Adipocyte (in vitro differentiated cells): ENCODE measurements at places on chromosomes 4 and X.

DNA sequence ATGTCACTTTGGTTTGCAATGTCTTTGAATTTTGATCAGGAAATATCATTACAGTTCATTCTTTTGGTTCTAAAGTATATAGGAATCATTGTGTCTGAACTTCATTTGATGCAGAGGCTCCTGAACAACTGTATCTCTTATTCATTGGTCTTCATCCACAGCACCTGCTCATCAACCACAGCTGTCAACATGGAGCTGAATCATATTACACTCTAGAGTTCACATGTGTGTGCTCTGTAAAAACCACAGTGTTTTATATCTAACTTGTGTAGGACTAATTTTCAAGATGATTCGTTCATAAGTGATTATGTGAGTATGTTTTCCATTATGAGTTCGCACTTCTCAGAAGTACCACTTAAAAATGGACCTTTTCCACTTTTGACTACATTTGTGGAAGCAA lies 643.3 kb upstream of the FAM241A start:
- no peak for DNase-seq

GRCh38 chrX:118655561-118656246 lies 71.7 kb upstream of the IL13RA1 start:
- DNase-seq = peak; percentile 58

DNA sequence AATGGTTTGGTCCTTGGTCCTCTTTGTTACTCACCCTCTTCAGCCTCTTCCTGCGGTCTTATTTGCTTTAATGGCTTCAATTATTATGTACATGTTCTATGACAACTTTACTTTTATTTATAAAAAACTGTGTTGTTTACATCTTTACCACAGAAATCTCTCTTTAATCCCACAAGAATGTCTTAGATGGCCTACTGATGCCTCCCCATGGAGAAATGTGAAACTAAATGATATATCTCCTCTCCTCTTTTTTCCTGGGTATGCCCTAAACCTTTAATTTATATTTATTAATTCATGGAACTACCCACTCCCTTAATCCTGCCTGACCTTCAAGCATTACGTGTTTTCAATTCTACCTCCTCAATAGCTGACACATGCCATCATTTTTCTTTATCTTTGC lies 573.2 kb downstream of the CENPC start:
- DNase-seq = peak; percentile 36

DNA sequence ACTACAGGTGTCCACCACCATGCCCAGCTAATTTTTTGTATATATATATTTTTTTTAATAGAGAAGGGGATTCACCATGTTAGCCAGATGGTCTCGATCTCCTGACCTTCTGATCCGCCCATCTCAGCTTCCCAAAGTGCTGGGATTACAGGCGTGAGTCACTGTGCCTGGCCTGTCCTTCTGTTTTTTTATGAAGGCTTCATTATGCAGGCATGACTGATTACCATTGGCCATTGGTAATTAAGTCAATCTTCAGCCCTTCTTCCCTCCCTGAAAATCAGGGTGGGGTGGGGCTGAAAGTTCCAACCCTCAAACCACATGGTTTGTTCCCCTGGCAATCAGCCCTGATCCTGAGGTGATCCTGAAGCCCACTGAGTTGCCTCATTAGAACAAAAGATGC lies 336.9 kb downstream of the PTTG2 start:
- DNase-seq = no peak

GRCh38 chrX:23575281-23575680 lies 92.0 kb upstream of the PRDX4 start:
- DNase-seq = no peak

GRCh38 chrX:112857478-112857878 lies 16.8 kb upstream of the AMOT start:
- no peak for DNase-seq

- DNase-seq = no peak
Observed at GRCh38 chrX:107753187-107753586, 22.4 kb downstream of the TSC22D3 start.

DNA sequence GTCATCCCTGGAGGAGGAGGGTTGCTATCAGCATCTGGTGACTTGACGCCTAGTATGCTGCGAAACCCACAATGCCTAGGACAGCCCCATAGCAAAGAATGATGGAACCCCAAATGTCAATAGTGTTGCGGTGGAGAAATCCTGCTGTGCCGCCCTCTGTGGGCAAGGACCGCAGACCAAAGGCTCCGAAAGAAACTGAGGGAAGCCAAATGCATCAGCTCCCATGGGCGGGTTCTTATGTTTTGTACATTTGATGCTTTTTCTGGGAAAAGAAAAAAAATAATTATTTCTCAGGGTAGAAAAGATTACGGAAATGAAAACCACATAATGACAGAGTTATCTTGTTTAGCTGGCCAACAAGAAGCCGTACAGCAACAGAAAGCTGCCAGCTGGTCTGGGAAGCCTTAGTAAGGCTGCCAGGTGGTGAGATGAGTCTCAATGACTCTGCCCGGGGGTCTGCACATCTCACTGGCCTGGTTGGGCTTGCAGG lies 95.0 kb upstream of the TBL1X start:
- DNase-seq = no peak

DNA sequence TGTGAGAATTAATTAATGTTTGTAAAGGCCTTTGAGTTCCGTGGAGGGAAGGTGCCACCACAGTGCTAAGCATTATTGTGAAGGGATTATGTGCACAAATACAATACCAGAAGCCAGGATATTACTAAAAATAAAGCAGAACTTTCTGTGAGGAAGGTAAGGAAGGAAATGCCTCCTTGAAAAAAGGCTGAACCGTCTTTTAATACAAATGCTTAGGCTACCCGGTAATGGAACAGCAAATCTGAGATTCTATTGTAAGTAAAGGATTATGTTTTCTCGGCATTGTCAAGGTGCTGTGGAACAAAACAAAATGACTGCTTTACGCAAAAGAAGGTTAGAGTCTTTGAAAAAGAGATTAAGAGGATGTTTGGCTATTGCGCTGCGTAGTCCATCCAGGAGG lies 57.9 kb upstream of the SPRY1 start:
- DNase-seq = no peak

- peak; percentile 34 for DNase-seq
Observed at GRCh38 chr4:179307297-179308136, 1865.3 kb upstream of the AGA start.

- peak; percentile 11 for DNase-seq
Observed at GRCh38 chr4:48295116-48295515, 25.5 kb upstream of the TEC start.

DNA sequence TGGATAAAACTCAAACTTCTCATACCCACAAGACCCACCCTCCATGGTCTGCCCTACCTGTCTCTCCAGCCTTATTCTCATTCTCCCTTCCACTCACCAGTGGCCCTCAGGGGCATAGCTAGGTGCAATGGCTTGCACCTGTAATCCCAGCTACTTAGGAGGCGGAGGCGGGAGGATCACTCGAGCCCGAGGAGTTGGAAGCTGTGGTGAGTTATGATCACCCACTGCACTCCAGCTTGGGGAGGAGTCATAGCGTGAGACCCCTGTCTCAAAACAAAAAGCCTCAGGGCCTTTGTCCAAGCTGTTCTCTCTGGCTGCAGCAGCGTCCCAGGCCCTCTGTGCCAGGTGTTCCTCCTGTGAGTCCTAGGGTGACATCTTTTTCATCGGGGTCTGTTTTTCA lies 16.5 kb downstream of the TKTL1 start:
- no peak for DNase-seq

DNA sequence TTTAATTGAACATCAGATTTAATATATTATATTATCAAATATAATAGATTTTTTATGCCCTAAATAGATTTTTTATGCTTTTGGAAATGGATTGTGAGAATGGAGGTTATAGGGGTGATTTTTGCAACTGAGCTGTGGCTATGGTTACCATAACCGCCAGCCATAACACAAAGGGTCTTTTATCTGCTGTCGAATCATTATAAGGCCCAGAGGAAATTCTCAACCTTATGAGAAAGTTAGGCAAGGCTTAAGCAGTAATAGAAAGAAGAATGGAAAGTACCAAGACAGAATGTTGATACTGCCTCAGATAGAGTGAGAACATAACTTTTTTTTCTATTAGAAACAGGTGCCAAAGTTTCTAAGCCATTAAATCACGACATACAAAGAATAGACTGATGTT lies 26.3 kb upstream of the CXCL6 start:
- no peak for DNase-seq

DNA sequence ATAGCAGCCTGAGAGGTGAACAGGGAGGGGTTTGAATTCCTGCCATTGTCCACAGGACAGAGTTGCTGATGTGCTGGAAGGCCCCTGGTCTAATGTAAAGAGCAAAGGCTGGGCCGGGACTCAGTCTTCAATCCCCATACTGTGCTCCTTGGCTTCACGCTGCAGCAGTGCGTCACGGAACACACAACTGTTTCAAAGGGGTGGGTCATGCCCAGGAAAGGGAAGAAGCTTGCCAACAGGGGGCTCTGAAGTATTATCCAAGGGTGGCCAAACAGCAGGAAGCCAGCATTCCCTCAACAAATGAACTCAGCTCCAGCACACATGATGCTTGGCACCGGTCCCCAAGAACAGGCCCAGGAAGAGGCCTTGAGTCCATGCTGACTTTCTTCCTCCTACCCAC lies 122.5 kb downstream of the NFKB1 start:
- no peak for DNase-seq

- DNase-seq = no peak
Observed at GRCh38 chr4:159723341-159724048, 620.6 kb downstream of the RAPGEF2 start.

DNA sequence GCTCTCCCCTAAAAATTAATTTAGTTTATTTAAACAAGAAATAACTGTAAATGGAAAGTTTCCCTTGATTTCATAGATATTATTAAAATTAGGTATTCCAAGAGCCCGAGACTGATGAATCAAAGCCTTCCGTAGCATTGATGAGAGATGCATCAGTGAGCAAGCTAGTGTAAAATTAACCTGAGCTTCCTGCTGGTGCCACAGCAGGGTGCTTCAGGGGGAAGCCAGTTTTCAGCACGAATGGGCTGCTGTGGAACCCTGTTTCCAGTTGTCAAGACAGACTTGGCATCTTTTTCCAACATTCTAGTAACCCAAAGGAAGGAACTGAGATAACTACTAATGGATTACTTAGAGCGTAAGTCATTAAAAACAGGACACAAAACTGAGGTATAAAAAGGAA lies 221.7 kb downstream of the RBMX2 start:
- no peak for DNase-seq

DNA sequence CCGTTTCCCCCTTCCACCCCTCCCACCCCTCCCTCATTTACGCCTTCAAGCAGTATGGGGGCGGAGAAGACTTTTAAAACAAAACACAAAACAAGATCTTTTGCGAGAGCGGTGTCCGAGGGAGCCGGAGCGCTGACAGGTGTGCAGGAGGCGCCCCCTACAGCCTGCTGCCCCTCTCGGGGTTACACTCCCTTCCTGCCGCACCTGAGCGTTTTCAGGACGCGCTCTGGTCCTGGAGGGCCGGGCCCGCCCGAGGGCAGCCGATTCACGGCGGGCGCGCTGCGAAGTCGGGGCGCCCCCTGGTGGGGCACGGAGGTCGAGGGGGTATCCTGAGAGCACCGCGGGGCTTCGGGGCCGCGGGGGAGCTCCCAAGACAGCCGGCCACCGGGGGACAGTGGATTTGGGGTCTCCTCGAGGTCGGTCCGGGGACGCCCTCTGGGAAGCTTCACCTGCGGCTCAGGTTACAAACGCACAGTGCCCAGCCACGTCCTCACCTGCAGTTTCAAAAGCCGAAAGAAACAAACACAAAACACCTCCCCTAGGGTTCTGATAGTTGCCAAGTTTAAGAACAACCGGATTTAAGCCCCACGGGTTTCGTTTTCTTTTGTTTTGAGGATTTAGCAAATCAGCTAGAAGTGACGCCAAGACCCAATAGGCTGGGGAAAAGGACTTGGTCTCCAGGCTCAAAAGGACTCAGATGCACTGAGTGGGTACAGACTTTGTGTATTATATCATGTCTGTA lies 8.0 kb upstream of the NEUROG2 start:
- no peak for DNase-seq

DNA sequence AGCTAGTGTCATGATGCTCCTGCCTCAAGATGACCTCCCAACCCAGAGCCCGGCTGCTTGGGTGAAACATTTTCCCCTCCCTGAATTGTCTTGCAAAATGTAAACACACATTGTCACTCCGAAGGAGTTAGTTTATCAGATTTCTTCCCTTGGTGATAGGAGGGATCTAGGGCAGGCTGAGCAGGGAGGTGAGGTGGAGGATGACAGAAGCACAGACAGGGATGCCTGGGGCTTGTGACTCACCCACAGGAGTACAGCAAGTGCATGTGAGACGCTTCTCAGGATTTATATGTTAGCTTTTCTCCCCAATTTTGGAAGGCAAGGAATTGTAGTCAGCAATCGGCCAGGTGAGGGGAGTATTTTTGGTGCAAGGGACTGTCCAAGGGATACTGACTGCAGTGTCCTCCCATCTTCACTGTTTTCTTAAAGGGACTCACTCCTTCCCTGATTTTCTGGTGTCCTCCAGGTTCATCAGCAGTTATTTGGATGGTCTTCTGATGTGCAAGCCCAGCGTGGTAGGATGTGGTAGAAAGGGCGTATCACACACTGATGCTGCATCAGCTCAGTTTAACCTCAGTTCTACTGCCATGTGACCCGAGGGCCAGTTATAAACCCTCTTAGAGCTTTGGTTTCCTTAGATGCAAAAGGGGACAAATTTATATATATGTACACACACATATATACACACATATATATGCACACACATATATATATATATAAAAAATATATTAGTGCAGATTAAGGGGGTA lies 46.2 kb upstream of the IGFBP7 start:
- no peak for DNase-seq

DNA sequence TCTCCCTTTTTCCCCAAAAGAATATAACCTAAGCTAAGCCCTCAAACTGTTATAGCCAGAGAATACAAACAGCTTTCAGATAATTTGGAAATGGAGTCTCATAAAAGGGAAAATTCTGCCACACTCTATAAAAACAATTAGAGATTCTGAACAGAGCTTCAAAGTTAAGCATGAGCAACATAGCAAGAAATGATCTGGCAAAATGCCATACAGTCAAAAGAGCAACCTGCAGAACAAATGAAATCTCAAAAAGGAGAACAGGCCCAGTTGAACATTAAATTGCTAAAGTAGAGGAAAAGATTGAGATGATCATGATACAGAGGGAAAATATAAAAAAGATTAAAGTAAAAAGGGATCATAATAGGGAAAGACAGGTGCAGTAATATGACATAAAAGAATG lies 250.5 kb downstream of the TLL1 start:
- DNase-seq = no peak

DNA sequence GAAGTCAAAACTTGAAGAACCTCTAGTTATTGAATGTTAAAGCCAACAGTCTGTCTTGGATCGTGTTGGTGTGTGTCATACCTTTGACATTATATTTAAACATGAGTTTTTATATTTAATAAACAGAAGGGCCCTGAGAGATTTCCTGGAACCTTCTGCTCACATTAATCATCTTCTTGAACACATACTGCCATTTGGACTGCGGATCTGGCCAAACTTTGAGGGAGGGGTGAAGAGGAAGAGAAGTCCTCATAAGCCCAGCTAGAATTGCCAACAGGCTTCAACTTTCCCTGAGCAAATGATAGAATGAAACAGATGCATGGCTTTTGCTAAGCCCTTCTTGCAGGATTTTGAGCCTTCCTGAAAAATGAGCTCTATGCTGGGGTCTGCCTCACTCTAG lies 27.4 kb downstream of the CCKAR start:
- no peak for DNase-seq

GRCh38 chr4:46947541-46947940 lies 38.5 kb upstream of the COX7B2 start:
- DNase-seq = peak; percentile 10
